NCI-H1092 treated with DMSO at 0.1 percent for 48 hours (cell line): ENCODE measurements at places on chromosomes 11 and 22.
A peak's percentile ranks its signal among the peaks of the same experiment; 100 is the strongest.

- DNase-seq = no peak
Observed at GRCh38 chr11:20474176-20474881, 86.8 kb downstream of the PRMT3 start.

DNA sequence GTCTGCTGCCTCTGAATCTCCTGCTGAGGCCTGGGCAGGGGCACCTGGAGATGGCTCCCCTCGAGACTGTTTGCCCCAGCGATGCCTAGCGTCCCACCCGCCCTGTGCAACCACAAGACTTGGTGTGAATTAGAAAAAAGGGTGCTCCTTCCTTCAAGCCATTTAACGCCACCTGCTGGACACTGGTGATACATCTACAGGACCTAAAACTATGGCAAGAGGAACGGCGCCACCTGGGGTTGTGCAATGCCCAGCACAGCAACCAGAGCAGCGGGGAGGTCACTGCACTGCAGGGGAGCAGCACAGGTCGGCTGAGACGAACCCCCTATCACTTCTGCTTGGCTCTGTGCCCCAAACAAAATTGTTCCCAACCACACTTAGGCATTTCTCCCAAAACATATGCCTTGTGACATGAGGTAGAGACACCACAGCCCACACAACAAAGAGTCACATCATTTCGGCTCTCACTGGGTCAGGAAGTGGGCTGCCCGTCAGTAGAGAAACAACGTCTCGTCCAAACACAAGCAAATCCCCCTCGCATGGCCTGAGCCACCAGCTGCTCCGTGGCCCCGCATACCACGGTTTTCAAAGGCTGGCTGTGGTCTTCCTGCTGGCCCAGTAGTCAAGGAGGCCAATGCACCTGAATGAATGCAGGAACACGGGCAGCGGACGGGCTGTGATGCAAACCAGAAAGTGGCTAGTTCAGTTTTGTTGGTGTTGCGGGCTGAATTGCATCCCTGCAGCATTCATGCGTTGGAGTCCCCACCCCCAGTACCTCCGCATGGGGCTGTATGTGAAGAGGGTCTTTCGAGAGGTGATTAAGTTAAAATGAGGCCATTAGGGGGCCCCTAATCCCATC lies 171.9 kb downstream of the SHANK2 start:
- DNase-seq = peak; percentile 94

- no peak for DNase-seq
Observed at GRCh38 chr11:91350931-91351330, 873.7 kb upstream of the FAT3 start.

DNA sequence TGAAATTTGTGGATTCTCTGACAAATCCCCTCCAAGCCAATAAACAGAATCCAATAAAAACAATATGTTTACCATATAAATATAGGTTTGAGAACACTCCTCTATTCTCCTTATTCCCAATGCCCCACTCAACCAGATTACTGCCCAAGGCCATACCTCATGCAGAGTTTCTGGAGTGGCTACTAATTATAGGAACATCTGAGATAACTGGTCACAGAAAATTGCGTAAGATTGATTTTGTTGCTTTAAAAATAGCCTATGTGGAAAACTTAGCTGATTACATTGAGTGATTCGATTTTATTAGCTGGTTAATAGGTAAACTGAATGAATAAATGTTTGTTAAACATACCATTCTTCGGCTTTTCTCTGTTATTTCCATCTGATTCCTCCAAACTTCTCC lies 48.0 kb downstream of the ME3 start:
- DNase-seq = no peak

GRCh38 chr11:89625171-89625570 lies 84.9 kb upstream of the TRIM77 start:
- no peak for DNase-seq

- no peak for DNase-seq
Observed at GRCh38 chr11:107621081-107621480, 30.1 kb downstream of the ELMOD1 start.

DNA sequence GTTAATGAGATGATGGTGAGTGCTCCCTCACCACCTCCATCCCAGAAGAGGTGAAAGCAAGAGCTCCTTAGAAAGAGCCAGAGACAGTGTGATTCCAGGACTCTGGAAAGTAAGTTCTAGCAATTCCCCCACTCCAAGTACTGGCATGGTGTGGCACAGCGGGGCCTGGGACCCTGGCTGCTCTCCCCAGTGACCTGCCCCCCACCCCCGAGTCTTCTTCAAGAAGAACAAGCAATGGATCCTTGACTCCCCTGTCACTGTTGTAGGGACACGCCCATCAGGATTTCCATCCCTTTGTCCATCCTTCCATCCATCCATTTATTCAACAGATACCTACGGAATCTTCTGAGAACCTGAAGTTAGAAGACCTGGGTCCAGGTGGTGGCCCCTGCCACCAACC lies 44.4 kb downstream of the C11orf96 start:
- DNase-seq = no peak

DNA sequence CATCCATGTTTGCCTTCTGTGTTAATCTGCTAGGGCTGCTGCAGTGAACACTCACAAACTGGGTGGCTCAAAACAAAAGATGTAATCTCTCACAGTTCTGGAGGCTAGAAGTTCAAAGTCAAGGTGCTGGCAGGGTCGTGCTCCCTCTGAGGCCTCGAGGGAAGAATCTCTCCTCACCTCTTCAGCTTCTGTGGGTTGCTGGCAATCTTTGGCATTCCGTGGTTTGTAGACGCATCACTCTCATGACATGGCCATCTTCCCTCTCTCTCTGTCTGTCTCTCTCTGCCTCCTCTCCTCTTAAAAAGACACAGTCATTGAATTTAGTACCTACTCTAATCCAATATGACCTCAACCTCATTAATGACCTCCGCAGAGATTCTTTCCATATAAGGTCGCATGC lies 78.8 kb downstream of the TSPAN18 start:
- DNase-seq = no peak

DNA sequence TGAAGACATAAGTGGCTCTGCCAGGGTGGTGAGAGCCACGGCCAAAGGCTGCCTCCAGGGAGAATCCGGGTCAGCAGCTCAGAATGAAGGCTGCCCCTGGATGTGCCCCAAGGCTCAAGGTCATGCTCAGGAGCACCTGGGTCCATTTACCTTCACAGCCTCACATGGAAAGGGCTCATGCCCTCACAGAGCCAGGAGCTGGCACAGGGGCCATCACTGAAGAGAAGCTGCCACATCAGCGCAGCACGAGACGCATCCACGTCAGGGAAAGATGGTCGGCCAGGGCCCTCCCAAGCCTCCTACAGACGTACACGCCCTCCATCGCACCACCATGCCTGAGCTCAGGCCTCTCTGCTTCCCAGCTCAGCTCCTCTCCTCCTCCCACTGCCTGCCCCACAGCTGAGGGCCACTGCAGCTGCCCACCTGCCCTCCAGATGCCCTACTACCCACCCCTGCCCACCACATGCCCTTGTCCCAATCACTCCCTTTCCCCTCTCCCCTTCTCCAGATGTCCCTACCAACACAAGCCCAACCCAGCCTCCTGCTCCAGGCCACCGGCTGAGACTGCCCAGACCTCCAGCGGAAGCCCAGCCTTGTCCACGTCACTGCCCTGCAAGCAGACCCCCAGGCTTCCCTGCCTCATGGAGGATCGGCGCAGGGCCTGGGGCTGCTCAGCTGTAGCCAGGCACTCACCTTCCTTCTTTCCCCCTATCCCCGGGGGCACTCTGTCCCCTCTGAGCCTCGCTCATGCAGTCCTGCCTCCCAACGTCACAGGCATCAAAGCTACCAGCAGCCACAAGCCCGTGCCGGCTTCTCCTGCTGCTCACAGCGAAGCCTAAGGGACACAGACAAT lies 144.1 kb downstream of the SHANK2 start:
- no peak for DNase-seq
